ENCODE measurements at places on chromosomes 1 and 21.

GRCh38 chr1:82818586-82818985 is 1017.9 kb downstream of the ADGRL2 start:
- DNase-seq, result no peak

GRCh38 chr1:80158771-80159170 is 1152.2 kb upstream of the ADGRL4 start:
- DNase-seq, result no peak

- DNase-seq, result no peak
These were observed 87.9 kb downstream of the PRDM16 start for GRCh38 chr1:3156936-3157335.

GRCh38 chr1:161179698-161180097 is 2.4 kb upstream of the B4GALT3 start:
- DNase-seq, result no peak

DNA sequence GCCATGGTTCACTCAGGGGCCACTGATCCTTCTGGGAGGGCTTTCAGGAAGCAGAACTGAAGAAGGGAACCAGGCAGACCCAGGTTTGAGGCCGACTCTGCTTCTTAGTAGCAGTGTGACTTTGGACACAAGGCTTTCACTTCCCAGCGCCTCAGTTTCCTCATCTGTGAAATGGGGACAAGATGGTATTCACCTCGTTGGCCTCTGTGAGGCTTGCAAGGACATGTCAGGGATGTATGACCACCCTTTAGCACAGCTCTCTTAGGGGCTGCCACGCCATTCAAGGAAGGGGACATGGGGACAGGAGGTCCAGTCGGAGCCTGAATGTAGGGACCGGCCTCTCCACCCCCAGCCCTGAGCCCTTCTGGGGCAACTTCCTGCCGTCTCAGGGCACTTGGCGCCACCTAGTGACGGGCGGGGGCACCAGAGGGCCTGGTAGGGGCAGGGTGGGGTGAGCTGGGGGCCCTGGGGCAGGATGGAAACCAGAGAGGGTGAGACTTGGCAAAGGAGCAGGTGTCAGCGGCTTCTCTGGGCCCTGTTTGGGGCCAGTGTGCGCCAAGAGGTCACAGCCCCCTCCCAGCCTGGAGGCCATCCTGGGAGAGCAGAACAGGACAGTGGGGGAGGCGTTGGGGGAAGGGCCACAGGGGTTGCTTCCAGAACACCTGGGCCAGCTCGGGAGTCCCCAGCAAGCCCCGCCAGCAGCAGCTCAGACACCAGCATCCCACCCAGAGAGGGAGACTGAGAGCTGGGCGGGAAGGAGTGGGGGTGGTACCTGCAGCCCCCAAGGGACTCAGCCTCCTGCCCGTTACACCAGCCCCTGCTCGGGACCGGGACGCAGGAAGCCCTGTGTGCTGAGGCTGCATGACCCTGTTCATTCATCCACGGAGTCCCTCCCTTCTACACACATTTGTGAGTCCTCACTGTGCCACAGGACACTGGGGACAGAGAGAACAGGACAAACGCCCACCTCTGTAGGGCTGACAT is 102.5 kb upstream of the TARDBP start:
- peak; percentile 66 for DNase-seq

- no peak for DNase-seq
These were observed 95.8 kb downstream of the VWA5B1 start for GRCh38 chr1:20386323-20387081.

DNA sequence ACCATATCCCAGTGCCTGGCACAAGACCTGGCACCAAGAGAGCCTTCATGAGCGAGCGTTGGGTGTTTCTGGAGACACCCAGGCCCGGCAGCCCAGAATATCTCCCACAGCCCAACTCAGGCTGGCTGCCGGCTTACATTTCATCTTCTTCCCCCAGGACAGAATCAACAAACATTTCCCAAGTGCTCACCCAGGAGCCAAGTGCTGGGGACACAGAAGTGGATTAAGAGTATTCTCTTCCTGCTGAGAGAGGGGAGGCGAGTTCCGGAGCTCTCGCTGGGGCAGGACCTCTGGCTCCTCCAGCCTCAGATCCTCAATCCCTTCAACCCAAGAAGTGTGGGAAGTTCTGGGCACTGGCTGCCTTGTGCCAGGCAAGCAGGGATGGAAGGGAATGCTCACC is 23.6 kb downstream of the IFFO2 start:
- no peak for DNase-seq

DNA sequence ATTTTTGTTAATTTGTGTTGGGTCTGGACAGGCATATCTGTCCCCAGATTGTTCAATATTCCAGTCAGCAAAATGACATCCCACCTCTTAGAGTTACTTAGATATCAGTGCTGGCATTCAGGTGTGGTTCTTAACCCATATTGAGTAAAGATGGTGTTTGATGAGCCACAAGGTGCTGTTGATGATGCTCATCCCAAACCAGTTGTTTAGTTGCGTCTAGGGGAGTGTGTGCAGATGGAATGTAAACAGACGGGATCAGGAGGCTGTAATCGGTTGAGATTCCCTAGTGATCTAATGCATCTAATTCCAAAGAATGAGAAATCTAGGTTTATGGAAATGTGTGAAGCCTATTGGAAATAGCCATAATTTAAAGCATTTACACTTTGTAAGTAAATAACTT is 1.1 kb downstream of the HOOK1 start:
- DNase-seq, result no peak

DNA sequence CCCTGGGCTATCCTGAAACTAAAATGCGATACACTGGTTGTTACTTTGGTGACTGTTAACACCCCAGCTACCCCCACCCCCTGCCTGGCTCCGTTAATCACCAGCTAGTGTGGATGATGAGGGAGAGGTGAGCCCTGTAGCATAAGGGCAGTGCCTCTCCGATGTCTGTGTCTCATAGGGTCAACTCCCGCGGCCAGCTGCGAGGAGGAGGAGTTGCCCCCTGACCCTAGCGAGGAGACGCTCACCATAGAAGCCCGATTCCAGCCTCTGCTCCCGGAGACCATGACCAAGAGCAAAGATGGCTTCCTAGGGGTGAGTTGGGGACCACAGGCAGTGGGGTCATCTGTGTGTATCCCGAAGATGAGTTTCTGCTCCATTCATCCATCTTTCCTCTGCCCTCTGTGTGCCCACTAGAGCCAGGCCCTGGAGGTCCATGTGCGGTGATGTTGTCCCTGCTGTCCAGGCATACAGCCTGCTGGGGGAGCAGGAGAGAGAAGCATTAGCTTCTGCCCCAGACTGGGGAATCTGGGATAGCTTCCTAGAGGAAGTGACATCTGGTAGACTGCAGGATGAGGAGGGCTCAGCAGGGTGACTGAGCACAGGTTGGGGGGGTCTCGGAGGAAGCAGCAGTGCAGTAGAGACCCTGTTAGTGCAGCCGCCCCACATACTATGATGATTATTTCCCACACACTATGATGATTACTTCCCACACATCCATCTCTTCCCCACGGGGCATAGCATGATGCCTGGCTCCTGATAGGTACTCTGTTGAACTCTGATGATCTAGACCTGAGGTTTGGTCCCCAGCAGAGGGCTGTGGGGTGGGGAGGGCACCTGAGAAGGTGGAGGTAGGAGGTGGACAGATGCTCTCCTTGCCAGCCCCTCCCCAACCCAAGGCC is 5.2 kb downstream of the SELENON start:
- DNase-seq, result no peak

- peak; percentile 47 for DNase-seq
These were observed 19.2 kb downstream of the NLRP3 start for GRCh38 chr1:247435030-247435758.

DNA sequence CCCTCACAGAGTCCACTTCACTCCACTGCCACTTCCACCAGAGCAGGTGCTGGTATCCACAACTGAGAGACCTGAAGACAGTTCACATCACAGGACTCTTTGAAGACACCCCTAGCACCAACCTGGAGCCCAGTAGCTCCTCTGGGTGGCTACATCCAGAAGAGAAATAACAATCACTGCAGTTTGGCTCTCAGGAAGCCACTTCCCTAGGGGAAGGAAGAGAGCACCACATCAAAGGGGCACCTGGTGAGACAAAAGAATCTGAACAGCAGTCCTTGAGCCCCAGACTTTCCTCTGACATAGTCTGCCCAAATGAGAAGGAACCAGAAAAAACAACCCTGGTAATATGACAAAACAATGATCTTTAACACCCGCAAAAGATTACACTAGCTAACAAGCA is 113.2 kb downstream of the TENT5C start:
- no peak for DNase-seq

DNA sequence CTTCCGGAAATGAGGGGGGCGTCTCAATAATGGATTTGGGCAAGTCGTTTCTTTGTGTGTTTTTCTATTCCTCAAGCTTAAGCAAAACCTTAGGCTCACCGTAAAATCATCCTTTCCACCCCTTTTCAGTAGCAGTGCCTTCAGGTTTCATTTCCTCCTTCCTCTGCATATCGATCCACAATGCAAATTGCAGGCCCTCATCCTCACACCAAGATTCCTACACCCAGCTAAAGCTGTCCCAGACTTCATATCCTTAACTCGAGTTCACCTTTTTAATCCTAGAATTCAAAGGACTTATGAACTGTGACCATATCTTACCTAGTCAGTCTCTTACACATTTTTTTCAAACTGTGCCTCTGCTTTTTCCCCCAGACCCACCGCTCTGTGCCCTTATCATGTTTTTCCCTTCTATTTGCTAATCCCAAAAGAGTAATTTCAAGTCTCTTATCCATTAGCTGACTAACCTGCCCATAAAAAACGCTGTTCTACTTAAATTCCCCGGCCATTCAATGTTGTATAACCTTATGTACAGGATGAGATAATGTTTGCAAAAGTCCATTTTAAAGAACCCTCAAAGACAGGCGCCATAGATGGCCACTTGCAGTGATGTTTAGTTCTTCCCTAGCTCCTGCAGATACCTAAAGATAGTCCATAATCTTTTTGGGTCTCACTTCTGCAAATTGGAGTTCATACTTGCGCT is 1.5 kb downstream of the AKIRIN1 start:
- DNase-seq, result no peak

DNA sequence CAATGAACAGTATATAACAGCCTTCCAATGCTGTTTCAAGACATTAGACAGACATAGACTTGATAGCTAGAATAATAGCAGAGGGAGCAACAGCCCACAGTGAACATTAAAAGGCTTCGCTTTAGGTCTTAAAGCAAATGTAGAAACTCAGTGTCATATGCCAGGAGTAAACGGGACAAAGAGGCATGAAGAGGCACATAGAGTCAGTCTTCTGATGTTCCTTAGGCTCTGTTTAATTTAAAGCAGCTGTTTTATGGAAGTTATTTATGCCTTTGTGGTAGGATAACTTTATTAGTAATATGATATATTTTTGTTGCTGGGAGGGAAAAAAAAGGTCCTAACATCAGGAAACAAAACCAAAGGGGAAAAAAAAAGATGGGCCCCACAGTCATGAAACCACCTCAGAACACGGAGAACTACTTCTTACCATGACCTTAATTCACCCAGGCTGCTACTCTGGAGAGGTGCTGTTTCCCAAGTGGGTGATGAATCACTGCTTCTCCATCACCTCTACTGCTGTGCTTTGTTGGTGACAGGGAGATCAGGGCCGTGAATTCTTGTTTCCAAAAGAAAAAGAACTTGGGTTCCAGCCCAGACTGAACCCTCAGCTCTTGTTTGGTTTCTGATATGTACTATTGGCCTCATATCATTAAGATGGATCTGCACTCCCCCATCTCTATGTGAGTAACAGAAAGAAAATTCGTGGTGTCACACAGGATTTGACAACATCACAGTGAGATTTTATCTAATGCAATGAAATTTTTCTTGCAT is 616.9 kb downstream of the KIF26B start:
- DNase-seq, result no peak

DNA sequence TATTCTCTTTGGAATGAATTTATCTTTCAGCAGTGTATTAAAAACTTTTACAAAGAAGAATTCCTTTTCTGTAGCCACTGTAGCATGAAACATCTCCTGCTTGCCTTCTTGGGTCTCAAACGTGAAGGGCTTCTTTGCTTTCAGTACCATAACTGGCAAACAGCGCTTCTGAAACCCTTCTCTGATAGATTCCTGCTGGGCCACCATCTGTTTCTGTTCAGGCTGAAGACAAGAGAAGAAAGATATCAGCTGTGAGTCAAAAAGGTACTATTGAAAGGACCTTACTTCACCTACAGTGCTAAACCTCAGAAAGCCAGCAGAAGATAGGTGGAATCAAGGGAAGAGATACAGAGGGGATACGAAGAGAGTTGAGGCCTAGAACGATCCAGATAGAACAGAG is 10.5 kb downstream of the AIM2 start:
- DNase-seq, result no peak

DNA sequence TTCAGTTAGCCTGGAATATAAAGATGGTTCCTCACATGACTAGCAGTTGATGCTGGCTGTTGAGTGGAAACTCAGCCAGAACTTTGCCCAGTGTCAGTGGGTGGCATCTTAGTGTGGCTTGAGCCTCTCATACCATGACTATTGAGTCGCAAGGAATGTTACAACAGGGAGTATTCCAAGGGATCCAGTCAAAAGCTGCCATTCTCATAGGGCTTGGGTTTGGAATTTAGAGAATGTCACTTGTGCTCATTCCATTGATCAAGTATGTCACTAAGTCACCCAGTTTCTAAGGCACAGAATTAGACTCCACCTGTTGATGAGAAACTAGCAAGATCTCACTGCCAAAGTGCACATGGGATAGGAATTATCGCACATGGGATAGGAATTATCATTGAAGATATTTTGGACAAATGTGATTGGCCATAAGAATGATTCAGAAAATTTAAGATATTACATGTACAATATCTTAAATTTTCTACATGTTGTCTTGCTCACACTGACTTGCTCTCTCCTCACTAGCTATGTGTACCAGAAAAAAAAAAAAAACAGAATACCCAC is 1290.7 kb upstream of the ADGRL2 start:
- DNase-seq, result no peak

- DNase-seq, result no peak
These were observed 7.7 kb upstream of the ZNF669 start for GRCh38 chr1:247111700-247112478.

DNA sequence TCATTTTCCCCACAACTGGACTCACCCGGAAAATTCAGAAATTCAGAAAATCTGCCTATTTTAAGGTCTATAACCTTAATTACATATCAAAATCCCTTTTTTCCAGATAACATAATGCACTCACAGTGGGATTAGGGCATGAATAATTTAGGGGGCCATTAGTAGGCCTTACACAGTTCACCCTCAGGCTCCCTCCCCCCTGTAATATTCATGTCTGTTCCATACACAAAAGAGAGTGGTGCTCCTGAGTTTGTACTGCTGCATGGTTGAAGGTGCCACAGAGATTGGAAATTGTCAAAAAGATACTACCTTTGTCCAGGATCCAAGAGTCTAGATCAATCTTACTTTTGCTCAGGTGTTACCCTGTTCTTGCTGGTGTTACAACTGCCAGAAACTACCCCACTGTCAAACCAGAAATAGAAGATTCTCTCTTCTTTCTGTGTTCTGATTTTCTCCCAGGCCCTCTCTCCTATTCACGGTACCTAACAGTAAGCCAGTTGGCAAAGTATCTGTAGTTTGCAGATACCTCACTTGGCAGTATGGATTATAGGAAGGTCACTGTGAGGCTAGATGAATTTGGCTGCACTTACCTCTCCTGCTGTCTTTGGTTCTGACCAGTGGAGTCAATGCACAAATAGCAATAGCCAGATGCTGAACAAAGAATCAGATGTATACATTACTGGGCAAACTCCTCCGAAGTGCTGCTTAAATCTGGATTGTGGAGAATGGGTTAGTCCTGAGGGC is 53.2 kb downstream of the C1orf198 start:
- DNase-seq, result no peak
